ENCODE measurements at places on chromosomes 12 and 14.

DNA sequence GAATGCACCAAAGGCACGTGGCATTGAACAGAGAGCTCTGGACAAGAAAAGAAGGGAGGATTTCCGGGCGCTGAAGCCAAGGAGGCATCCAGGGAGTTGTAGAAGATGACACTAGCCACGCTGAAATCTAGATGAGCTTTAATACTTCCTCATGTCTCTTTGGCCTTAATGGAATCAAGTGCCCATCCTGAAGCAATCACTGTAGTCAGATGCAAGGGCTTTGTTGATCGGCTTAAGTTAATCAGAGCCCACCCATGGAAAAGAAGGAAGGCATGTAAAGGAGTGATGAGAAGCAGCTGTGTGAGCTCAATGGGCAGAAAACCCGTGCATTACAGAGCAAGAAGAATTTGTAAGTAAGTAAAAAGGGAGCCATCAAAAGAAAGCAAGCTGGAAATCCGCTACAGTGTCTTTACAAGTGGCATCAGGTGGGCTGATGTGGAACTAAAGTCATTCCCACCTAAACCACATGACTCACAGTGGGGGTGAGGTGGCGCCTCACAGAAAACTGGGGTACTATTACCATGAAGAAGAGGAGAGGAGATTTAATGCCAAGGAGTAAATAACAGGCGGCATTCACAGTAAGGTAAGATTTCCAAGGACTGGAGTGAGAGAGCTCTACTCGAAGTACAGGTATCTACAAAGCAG, 48.4 kb downstream of the NDUFA12 start:
- DNase-seq, result no peak

DNA sequence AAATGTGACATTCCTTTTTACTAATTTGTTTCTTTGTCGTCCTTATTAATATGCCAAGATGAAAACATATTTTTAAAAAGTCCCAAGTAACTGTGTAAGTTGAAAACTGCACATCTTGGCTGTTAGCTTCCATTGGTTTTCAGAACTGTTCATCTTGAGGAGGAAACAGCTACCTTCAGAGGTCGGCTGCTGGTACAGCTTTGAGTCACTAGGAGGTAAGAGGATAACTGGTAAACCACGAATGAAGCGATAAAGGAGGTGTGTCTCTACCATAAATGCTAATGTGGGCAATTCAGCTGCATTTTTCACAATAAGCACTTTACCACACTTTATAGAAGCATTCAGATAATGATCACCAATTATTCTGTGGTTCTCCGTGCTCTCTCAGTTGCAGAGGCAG, 137.5 kb upstream of the KRAS start:
- no peak for DNase-seq

GRCh38 chr12:10652192-10652591, 21.7 kb downstream of the STYK1 start:
- no peak for DNase-seq

GRCh38 chr14:85042301-85042700, 487.6 kb upstream of the FLRT2 start:
- no peak for DNase-seq

- no peak for DNase-seq
Measured at GRCh38 chr12:69898236-69898635, 73.2 kb downstream of the MYRFL start.
